Adipocyte (in vitro differentiated cells): ENCODE measurements at places on chromosomes 3 and 15.

DNA sequence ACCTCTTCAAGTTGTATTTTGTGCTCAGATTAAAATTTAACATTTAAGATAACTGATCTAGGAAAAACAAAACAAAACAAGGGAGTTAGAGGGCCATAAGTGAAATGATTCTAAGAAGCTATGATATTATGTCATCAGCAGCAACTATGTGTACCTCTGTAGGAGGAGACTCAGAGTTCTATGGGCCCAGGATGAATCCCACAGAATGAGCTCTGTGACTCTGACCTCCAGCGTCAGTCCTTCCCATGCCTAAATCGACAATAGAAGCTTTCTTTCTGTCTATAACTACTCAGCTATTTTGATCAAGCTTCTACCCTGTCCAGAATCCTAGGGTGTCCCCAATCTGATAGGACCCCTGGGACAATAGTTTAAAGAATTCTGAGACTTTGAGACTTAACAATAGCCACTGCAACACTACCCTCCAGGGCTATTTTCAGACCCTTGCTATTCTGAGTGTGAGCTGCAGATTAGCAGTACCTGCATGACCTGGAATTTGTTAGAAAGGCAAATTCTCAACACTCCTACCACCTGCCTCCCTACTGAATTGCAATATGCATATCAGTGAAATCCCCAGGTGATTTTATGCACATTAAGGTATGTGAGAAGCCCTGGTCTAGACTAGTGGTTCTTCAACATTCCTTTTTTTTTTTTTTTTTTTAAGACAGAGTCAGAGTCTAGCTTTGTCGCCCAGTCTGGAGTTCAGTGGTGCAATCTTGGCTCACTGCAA is 66.7 kb downstream of the ARHGAP31 start:
- DNase-seq = no peak

- no peak for DNase-seq
Observed at GRCh38 chr3:143217283-143217682, 97.7 kb downstream of the CHST2 start.

DNA sequence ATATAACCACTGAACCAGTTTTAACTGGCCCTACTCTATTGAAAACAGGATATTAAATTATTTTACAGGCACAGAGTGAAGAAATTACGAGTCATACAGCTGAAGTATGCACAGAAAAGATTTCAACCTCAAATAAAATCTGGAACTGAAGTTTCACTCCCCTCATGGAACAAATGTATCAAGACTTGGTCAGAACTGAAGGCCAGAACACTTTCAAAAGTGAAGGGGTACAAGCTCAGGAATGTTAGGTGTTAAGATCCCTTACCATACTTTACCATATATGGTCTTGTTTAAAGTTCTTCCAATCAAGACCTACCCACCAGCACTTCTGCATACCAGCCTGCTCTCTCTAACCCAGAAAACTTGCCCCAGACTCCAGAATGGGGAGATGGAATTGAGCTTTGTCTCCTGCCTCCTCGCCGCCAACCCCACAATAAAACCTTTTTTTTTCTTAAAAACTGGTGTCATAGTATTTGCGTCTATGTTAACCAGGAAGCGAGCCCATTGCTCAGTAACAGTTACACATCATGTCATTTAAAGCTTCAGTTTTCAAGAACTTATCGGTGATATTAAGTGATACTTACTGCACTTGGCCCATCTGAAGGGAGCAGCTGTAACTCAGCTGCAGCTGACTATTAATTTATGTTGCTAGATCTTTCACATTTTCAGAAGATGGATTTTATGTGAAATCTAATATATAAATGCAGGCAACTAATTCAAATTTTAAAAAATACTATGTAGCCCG is 59.9 kb downstream of the OXSM start:
- DNase-seq = peak; percentile 4

GRCh38 chr3:101890716-101891115 is 41.4 kb downstream of the NFKBIZ start:
- peak; percentile 39 for DNase-seq
